ENCODE measurements at places on chromosomes 11 and 22.

DNA sequence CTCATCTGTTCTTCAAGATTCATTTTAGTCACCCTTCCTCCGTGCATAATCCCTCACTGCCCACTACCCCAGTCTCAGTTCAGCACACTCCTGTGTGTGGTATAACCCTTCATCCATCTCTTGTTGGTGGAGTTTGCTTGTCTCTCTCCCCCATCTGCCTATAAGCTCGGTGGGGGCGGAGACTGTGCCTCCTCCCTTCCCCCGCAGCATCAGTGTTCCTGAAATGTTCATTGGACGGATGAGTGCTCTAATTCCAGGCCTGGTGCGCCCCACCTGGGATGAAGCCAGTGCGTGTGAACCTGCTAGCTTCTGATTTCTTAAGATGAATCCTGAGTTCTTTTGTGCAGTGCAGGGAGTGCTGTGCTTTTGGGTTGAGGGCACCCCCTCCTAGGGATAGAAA lies 100.0 kb downstream of the GRIK4 start:
- DNase-seq = no peak

DNA sequence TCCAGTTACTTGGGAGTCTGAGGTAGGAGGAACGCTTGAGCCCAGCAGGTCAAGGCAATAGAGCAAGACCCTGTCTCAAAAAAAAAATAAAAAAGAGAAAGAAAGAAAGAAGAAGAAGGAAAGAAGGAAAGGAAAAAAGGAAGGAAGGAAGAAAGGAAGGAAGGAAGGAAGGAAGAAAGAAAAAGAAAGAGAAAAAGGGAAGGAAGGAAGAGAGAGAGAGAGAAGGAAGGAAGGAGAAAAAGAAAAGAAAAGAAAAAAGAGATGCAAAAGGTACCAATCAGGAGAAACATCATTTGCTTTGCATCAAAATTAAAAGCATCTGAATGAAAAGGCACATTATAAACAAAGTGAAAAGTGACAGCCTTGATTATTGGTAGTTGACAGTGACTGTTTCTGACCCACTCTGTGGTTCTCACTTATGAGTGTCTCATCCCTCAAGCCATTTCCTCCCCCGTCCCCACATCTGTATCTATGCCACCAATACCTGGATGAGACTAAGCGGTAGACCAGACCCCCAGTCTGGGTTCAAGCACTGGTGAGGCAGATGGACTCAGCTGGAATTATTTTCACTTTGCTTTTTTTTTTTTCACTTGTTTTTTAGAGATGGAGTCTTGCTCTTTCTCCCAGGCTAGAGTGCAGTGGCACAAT lies 33.0 kb upstream of the XBP1 start:
- no peak for DNase-seq

GRCh38 chr22:24723111-24723510 lies 51.4 kb downstream of the PIWIL3 start:
- DNase-seq = no peak

DNA sequence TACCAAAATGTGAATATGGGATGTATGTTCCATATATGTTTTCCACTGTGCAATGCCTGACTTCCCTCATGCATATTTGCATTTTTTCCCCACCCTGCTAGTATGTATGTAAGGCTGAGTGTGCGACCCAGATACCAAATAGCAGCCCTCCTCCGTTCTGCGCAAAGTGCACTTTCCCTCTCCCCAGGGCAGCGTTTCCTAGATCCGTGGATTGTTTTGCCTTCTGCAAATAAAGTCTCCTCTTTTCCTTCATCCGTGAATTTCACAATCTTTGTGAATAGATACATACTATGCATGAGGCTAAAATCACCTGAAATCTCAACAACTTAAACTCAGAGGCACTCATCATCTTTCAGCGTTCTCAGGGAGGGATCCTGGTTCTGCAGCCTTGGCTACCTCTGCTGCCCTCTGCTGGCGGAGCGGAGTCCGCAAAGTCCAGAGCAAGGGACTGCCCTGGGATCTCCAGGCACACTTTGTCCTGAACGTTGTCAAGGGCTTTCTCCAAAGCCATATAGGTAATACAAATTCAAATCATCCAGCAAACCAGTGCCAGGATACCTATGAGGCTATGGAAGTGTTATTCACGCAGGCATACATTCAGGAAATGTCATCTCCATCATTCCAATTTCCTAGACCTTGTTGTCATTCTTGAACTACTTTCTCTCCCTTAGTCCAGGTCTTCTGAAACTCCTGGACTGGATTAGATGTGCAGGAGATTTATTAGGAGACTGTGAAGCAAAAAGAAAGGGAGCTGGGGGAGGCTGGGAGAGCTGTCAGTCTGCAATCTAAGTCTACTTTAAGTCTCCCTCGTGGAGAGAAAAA lies 53.1 kb downstream of the CNTF start:
- no peak for DNase-seq

- no peak for DNase-seq
Observed at GRCh38 chr11:119512369-119512768, 89.4 kb upstream of the THY1 start.

DNA sequence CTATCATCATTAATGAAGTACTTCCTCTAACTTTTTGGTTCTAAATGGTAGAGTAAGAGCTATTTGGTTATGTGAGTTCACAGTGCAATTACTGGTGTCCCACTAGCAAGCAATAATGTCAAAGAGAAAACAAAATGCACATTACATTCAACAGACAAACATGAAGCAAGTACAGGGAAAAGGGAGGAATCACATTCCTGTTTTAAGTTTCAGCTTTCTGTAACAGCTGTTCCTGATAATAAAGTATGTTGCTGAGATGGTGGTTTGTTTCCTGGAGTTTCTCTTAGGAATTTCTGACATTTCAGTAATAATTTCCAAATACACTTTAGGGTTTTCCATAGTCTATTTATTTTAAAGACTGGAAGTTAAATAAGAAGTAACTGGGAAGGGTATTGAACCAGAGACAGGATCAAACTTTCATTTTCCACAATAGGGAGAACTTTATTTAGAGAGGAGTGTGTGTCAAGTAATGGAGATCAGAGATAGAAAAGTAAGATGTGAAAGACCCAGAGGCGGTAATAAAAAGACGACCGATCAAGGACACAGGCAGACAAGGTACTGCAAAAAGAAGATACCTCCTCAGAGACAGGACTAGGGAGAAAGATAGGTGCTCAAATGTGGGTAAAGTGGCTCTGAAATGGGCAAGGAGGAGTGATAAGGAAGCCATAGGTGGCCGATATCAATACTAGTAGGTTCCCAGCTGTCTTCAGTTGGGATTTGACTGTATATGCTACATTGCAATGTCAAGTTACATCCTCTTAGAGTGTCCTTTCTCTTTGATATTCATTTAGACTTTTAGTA lies 20.8 kb upstream of the CLNS1A start:
- no peak for DNase-seq

DNA sequence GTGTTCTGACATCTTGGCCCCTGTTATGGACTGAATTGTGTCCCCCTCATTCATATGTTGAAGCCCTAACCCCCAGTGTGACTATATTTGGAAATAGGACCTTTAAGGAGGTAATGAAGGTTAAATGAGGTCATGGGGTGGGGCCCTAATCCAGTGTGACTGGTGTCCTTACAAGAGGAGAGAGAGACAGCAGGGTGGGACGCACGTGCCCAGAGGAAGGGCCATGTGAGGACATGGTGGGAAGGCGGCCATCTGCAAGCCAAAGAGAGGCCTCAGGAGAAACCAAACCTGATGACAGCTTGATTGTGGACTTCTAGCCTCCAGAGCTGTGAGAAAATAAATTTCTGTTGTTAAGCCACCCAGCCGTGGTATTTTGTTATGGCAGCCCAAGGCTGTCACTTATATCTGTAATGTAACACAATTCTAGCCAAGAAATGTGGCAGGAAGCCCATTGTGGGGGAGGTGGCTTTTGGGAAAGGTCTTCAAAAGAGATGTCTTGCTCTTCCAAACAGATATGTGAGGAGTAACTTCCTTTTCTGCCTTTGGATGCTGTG lies 23.7 kb downstream of the SLC22A6 start:
- DNase-seq = no peak

- DNase-seq = no peak
Observed at GRCh38 chr11:81897639-81898038, 836.0 kb downstream of the FAM181B start.

GRCh38 chr22:26385164-26385563 lies 43.9 kb upstream of the ASPHD2 start:
- DNase-seq = no peak

DNA sequence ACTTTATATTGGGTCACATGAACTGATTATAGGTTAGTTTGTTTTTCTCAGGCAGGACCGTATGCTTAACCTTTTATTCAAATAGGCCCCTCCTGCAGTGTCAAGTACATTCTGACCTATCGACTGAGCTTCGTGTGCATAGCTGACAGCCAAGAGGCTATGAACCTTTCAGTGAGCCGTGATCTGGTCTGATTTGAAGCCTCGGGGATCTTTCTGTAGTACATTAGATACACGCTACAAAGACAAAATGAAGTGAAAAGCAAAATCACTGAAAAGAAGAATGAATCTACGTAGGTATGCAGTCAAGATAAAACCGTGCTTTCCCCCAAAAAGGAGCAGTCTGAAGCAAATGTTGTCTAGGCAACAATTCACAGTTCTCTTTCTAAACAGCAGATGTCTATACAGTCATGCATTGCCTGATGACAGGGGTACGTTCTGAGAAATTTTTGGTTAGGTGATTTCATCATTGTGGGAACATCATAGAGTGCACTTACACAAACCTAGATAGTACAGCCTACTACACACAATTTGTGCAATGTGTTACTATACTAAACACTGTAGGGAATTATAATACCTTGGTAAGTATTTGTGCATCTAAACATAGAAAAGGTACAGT lies 18.1 kb downstream of the JHY start:
- no peak for DNase-seq

GRCh38 chr11:119607726-119608125 lies 121.3 kb downstream of the NECTIN1 start:
- DNase-seq = no peak

- DNase-seq = no peak
Observed at GRCh38 chr11:78131956-78132355, 7.5 kb downstream of the ALG8 start.

- DNase-seq = no peak
Observed at GRCh38 chr11:35427071-35427470, 7.7 kb upstream of the SLC1A2 start.

- no peak for DNase-seq
Observed at GRCh38 chr11:126173257-126173656, 38.2 kb downstream of the RPUSD4 start.

DNA sequence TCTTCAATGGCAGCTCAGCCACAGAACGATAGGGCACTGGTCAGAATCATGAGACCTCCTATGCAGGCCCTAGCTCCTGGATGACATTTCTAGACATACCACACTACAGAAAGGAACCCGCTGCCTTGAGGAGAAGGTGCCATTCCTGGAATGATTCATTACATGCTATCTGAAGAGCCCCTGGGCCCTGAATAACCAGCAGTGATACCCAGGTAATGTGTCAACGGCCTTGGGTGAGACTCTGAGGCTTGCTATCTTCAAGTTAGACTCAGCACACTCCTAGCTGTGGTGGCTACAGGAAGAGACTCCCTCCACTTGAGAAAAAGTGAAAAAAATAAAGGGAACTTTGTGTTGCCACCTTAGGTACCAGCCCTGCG lies 161.2 kb upstream of the GRIA4 start:
- DNase-seq = no peak

GRCh38 chr11:63837027-63837688 lies 1.8 kb upstream of the MARK2 start:
- no peak for DNase-seq

DNA sequence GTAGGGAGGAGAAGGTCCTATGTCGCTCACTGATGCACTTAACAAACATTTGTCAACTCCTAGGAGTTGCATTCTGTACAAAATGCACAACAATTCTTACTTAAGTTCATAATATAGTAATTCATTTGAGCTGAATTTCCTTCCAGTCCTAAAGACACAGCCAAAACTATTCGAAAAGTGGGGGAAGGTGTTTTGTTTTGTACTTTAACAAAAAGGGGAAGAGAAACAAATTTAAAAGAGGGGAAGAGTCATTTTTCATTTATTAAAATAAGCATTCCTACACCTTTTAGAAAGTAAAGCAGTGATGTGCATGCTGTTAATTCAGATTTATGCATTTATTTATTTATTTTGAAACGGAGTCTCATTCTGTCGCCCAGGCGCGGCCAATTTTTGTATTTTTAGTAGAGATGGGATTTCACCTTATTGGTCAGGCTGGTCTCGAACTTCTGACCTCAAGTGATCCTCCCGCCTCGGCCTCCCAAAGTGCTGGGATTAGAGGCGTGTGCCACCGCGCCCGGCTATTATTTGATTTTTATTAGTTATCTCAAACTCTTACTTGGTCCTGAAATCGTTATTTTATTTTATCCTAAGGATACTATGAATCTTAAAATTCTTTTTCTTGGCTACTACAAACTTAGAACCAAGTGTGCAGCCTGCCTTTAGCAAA lies 1.1 kb upstream of the FANCF start:
- no peak for DNase-seq

DNA sequence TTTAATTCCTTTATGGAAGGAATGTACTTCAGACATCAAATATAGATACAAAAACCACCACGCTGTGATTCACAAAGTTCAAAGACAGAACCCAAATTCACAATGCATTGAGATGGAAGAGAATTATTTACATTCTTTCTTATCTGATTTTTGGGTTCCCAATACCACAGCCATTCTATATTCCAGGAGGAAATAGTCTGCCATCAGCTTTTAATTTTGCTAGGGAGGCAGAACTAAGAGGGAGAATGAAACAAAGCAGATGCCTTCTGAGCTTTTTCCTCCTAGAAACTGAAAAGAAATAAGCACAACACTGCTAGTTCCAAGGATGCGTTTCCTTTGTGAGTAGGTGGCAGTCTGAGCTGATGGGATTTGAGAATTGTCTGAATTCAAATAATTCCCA lies 283.0 kb upstream of the NARS2 start:
- DNase-seq = no peak

DNA sequence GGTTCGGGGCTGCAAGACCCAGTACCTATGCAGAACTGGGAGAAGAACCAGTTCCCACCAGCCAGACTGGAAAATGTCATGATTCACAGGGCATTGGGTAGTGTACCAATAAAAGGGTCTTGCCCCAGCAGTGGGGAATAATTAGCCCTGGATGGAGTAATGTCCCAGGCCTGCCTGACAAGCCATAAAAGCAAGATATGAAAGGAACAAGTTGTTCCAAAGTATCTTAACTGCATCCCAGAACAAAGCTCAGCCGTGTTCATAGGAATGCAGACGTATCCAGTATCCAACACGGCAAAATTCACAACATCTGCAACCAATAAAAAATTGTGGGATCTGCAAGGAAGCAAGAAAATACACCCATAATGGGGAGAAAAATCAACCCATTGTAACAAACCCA lies 47.9 kb downstream of the ASCL2 start:
- no peak for DNase-seq

- DNase-seq = peak; percentile 74
Observed at GRCh38 chr11:111441443-111441842, 62.4 kb upstream of the POU2AF1 start.

- DNase-seq = no peak
Observed at GRCh38 chr11:76888989-76889388, 28.3 kb downstream of the ACER3 start.

- no peak for DNase-seq
Observed at GRCh38 chr11:65425105-65425970, 2.7 kb downstream of the NEAT1 start.
